ENCODE measurements at places on chromosomes 1 and 21.

- DNase-seq: no peak
These were observed 85.5 kb downstream of the PIK3CD start for GRCh38 chr1:9737057-9737456.

GRCh38 chr21:39661121-39661520, 48.4 kb downstream of the B3GALT5 start:
- no peak for DNase-seq

- peak; percentile 59 for DNase-seq
These were observed 98.0 kb upstream of the DUSP10 start for GRCh38 chr1:221839782-221840395.

- no peak for DNase-seq
These were observed 765.5 kb upstream of the PRMT6 start for GRCh38 chr1:106290805-106291501.

DNA sequence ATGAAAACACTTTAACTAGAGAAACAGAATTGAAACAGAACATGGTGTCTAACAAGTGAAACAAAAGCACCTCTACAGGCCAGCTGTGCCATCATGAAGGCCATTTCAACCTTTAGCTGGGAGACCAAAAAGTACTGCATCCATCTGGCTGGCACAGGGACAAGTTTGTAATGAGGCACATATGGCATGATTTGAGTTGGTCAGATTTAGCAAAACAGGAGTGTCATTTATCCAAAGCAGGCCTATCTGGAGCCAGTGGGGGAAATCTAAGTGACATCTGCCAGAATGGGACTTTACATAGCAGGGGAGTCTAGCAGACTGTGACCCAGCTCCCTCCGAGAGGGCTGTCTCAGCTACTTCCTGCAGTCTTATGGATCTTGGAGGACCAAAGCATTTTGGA, 51.9 kb downstream of the DNTTIP2 start:
- no peak for DNase-seq

DNA sequence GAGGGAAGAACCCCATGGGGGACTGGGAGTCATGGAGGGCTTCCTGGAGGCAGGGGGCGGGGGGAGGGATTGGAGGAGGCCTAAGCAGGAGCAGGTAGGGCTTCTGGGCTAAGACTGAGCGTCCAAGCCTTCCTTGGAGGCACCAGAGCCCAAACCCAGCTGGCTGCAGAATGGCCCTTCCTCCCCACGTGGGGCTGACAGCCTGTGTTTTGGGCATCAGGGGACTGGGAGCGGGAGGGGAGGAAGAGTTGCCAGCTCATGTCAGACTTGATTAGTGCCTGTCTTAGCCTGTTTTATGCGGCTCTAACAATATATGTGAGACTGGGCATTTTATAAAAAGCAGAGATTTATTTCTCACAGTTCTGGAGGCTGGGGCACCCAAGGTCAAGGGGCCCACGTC, 38.9 kb downstream of the AJAP1 start:
- DNase-seq: no peak

GRCh38 chr1:204468206-204468605, 26.4 kb downstream of the PIK3C2B start:
- DNase-seq: no peak

DNA sequence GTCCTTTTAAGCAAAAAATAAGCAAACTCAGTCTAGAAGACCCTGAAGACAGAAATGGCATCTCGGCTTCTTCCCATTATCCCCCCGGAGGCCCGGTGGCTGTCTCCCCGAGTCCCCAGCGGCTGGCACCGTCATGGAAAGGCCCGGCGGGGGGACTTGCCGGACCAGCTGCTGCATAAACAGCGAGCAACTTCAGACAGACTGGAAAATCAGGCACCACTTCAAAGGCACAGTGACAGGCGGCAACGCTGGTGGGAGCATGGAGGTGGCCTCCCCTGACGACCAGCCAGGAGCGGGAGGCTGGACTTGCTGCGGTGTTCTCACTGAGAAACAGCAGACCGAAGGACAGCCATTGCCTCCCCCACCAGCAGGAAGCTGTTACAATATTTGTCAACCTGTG, 18.4 kb upstream of the C1QA start:
- no peak for DNase-seq

GRCh38 chr1:57040811-57041210, 75.0 kb upstream of the C8B start:
- no peak for DNase-seq

- DNase-seq: no peak
These were observed 9.2 kb upstream of the KCNQ4 start for GRCh38 chr1:40774266-40774998.

DNA sequence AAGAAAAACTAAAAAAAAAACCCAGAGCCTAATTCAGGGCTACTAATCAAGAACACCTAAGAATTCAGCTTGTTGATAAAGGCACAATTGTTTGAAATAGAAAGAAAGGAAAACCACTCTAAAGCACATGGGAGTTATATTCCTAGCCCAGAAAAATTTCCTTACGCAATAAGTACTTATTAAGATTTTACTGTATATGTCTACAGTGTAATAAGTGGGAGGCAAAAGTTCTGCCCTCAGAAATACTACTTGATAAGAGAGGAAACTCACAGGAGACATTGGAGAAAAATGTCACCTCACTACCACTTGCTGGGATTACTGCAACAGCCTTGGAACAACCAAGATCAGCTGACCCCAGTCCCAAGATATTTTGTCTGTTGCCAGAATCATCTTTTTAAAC, 66.1 kb downstream of the IARS2 start:
- DNase-seq: no peak

GRCh38 chr21:44572959-44573583, 458 bp upstream of the KRTAP10-4 start:
- no peak for DNase-seq

DNA sequence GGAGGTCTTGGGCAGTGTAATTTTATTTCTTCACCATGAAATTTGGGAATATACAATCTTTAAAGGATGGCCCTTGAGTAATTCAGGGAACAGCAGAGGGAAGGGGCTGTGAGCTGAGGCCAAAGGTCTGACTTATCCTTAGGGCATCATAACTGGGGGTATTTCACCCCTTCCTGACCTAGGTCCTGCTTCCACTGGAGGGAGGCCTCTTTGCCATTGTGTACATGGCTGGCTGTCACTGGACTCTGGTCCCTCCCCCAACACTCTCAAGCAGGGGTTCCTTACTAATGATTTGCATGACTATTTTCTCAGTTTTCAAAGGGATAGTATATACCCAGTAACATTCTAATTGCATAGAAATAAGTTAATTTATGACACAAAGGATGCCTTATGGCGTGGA, 7.2 kb upstream of the PSRC1 start:
- no peak for DNase-seq

- DNase-seq: no peak
These were observed 38.2 kb upstream of the WASF2 start for GRCh38 chr1:27527890-27528817.

GRCh38 chr1:53971718-53972117, 25.6 kb downstream of the LRRC42 start:
- no peak for DNase-seq

DNA sequence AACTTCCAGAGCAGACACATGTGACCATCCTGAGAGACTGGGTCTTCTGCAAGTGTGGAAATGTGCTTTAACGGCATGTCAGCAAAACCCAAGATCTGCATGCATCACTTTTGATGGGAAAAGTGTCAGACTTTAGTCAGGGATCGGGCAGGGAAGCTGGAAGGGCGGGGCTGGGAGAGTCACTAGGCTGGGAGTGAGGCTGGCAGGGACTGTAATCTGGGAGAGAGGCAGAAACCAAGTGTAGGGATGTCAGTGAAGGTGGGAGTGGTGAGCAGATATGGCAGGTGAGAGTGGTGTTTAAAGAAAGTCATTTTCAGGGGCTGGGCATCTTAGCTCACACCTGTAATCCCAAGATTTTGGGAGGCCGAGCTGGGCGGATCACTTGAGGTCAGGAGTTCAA, 11.3 kb downstream of the CDA start:
- DNase-seq: no peak

DNA sequence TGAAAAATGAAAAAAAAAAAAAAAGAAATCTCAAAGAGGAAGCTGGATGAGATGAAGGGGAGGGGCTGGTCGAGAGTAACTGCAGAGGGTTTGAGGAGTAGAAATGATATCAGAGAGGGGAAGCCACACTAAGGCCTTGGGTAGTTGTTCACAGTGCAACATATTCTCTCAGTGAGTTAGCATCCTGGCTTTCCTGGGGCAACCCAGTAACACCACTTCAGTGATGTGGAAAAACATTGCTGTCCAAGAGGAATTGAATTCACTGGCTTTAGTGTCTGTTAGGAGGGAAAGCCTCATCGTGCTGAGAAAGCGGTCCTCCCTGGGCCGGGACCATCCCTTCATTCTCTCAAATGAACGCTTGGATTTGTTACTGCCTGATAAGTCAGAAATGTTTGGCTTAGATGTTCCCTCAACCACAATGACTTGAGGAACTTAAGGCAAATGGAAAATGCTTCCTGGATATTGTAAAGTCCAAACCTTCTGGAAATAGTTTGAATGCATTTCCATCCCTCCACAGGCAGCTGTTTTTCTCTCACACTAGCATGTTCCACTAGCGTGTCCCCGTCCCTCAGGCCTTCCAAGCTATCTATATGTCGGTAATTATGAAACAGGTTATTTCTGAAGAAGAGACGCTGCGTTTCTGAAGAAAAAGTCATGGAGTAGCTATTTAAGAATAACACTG, 12.2 kb downstream of the TGFB2 start:
- DNase-seq: no peak

GRCh38 chr1:182340233-182341058, 51.1 kb downstream of the GLUL start:
- DNase-seq: peak; percentile 75

GRCh38 chr1:205719762-205720161, 30.2 kb downstream of the NUCKS1 start:
- no peak for DNase-seq

GRCh38 chr1:183470147-183470960, 1.9 kb upstream of the SMG7 start:
- peak; percentile 8 for DNase-seq

- DNase-seq: no peak
These were observed 40.4 kb downstream of the GATAD2B start for GRCh38 chr1:153882296-153882912.

DNA sequence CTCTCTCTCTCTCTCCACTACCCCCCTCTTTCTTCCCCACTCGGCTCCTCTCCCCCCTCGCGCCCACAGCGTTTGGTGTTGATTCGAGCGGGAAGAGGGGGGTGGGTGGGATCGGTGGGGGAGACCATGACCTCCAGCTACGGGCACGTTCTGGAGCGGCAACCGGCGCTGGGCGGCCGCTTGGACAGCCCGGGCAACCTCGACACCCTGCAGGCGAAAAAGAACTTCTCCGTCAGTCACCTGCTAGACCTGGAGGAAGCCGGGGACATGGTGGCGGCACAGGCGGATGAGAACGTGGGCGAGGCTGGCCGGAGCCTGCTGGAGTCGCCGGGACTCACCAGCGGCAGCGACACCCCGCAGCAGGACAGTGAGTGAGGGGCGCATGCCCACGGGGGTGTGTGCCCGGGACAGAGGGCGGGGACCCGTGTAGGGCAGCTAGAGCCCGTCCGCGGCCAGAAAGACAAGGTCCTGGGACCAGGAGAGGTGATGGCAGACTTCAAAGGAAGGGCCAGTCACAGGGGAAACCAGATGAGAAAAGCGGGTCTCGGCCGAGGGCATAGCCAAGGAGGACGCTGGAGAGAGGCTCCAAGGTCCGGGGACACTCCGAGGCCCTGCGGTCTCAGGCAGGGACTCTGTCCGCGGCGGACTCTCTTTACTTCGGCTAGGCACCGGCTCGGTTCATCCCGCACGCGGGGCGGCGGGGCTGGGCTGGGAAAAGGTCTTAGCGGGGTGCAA, at the start of gene PRRX1:
Gene PRRX1, plus strand, starts transcription at position 39 of the 735 bp plus-strand sequence. Its CDS starts 88 bp downstream, at position 127.
- no peak for DNase-seq

GRCh38 chr1:161216945-161217712, 2.0 kb downstream of the FCER1G start:
- peak; percentile 57 for DNase-seq
